ENCODE measurements at places on chromosomes 16 and 17.

- no peak for DNase-seq
Observed at GRCh38 chr17:27567563-27567859, 63.5 kb upstream of the LGALS9 start.

GRCh38 chr16:75333721-75334163, 82.3 kb upstream of the BCAR1 start:
- DNase-seq = no peak

GRCh38 chr17:31019004-31019403, 48.2 kb downstream of the RNF135 start:
- DNase-seq = no peak

DNA sequence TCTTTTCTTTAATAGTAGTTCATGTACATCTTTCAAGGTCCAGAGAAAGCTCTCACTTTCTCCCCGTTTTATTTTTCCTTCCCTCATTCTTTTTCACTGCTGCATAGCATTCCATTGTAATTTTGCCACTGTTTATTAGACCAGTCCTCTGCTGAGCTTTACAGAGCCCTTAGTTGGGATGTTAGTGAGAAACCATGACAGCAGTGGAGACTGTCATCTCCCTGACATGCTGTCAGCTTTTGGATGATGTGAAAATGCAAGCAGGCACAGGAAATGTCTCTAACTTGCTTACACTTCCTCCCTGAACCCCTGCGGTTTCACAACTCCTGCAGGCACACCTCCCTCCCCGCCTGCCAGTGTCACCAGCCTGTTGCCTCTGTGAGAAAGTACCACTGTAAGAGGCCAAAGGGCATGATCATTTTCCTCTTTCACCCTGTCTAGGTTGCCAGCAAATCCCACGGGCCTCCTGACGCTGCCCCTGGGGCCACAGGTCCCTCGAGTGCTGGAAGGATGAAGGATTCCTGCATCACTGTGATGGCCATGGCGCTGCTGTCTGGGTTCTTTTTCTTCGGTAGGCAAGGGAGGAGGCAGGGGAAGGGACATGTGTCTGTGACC, at the start of gene ITGAL:
ITGAL (plus strand) TSS at position 415 of the 615 bp plus-strand sequence; CDS start at position 511, 96 bp downstream.
- DNase-seq = no peak

- DNase-seq = no peak
Observed at GRCh38 chr16:54245788-54246453, 40.7 kb downstream of the IRX3 start.

DNA sequence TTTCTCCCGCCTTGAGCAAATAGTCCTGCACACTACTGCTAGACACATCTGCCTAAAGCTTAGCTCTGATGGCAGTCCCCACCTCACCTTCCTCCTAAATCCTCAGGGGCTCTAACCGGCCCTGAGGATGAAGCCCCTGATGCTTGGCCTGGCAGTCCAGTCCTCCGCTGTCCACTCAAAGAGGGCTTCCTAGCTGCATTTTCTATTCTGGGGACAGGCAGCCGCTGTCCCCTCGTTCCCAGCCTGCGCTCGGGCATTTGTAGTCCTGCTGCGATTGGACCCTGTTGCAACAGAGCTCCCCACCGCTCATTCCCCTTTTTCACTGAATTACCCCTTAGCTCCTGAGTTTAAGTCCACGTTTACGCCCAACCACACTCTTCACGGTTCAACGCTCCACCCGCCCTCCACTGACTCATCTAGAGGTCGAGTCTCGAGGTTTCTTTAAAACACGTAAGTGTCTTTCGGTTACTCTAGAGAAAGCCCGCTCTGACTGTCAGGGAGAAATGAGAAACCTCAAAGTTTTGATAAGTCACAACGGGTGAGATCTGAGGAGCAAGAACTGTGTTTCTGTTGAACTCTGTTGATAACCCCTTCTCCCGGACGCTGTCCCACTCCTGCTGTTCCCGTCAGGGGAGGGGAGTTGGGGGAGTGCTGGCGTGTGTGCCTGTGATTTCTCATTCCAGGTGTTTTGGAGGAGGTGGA, 4.5 kb downstream of the CCR7 start:
- DNase-seq = no peak
